IPS DF 6.9 (cell line): ENCODE measurements at places on chromosomes 13 and 19.

DNA sequence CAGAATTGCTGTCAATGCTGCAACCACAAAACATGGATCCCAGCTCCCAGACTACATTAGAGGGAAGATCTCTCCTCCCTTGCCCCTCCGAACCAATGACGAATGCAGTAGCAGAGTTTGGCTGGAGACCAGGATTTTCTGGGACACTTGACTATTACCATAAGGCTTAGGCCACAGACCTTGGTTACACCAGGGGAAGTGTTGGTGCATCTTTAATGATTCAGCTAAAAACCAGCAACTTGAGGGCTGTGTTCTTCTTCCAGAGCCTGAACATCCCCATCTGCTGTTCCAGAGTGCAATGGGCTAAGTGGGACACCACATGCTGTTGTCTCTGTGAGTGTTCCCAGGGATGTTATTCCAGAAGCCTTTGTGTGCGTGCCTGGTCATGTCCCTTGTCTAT lies 528.2 kb downstream of the LMO7 start:
- no peaks in the 10 kb centered on the region for H3K4me1 ChIP-seq
- H3K36me3 ChIP-seq, result no peaks in the 10 kb centered on the region
- no peak overlapping the region for H3K4me3 ChIP-seq
- no peak overlapping the region for H3K27ac ChIP-seq

DNA sequence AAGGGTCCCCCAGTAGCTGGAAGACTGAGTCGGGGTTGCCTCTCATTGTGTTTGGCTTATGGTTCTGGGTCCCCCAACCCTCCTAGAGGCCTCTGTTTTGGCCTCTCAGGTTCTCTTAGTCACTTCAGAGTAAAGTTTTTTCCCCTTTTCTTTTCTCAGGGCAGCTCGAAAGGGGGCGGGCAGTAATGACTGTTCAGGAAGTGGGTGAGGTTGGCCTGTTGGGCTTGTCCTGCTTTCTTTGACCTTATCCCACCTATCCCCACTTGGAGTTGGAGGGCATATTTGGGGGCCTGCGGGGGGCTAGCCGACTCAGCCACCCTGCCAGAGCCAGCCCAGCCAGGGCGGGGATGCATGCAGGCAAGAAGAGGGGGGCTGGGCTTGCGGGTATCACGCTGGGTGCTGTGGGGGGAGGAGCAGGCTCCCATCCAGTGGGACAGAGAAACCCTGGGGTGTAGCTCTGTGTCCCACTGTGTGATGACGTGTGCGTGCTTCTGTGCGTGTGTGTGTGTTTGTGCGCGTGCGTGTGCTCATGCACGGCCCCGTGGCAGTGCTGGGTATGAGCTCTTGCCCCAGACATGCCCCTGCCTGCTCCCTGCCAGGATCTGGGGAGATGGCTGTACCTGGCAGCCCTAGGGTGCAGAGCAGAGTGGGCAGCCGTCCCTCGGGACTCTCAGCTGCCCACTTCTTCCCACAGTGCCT lies 1.4 kb downstream of the CIC start:
- H3K36me3 ChIP-seq, result peaks cover 12% of the 10 kb centered on the region; the same call in 1 of the 2 replicates
- H3K4me1 ChIP-seq, result no peaks in the 10 kb centered on the region
- H3K27me3 ChIP-seq, result no peaks in the 10 kb centered on the region
- no peak overlapping the region for H3K4me3 ChIP-seq

DNA sequence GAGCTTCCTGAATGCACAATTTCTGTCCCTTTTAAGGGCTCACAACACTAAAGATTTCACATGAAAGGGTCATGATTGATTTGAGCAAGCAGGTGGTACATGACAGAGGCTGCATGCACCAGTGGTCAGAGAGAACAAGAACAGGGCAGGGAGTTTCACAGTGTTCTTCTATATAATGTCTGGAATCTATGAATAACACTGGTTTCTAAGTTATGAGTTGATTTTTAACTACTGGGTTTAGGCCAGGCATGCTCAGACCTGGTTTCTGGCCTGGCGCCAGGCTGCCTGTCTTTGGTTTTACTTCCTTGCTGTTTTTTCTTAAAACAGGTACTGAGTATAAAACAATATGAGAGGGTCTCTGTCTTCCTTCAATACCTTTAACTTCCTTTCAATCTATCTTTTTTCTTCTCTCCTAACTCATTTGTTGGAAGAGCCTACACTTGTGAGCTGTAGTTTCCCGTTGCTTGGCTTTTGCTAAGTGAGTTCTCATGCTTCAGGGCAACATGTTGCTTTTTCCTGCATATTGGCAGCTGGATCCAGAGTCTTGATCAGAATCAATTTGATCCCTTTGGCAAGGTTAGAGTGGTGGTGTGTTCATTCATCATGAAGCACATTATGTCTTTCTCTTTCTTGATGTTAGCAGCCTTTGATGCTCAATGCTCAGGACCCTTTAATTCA lies 38.5 kb upstream of the FGF14 start:
- no peak overlapping the region for H3K27ac ChIP-seq
- H3K4me1 ChIP-seq, result no peaks in the 10 kb centered on the region
- no peak for DNase-seq
- no peaks in the 10 kb centered on the region for H3K36me3 ChIP-seq
- H3K27me3 ChIP-seq, result no peaks in the 10 kb centered on the region
- H3K4me3 ChIP-seq, result no peak overlapping the region

GRCh38 chr13:80716610-80717081 lies 375.7 kb upstream of the SPRY2 start:
- DNase-seq, result peak; percentile 5
- no peaks in the 10 kb centered on the region for H3K4me1 ChIP-seq
- no peaks in the 10 kb centered on the region for H3K36me3 ChIP-seq

DNA sequence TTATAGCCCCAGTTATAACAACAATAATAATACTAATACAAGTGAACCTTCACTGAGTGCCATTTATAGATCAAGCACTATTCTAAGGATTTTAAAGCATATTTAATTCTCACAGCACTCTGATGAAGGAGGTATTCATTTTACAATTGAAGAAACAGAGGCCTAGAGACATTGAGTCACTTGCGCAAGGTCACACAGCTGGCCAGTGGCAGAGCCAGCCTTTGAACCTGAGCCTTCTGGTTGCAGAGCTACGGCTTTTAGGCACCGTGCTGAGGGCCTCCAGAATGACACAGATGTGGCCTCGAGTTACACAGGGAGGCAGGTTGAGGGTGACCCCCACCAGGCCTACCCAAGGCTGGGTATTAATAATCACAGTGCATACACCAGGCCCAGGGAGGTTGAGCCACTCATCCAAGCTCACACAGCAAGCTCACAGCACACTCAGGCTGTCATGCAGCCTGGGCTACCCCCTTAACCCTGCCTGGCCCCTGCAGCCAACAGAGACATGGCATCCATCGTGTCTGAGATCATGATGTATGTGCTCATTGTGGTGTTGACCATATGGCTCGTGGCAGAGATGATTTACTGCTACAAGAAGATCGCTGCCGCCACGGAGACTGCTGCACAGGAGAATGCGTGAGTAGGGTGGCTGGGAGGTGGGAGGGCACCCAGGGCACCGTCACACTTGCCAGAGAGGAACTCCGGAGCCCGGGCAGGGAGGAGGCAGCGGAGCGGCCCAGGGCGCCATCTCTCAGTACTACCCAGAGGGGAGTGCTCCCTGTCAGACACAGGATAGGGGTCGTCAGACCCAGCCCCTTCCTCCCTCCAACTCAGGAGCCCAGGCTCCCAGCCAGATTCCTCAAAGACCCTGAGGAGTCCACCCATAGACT lies 2.7 kb upstream of the HPN start:
- H3K27ac ChIP-seq, result no peak overlapping the region
- no peak overlapping the region for H3K4me3 ChIP-seq
- DNase-seq, result no peak

DNA sequence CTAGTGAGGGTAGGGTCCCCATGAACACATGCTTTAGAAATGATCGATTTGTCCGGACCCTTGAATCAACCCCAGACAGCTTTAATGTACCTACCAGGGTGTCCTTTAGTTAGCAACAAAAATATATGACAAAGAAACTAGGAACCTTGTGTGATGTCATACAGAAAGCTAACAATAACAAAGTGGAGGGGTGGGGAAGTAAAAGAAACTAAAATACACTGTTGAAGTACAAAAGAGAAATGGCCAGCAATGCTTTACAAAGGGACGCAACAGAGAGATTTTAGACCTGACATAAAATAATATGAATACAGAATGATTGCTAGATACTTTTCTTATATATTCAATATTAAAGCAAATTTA lies 40.0 kb downstream of the DZIP1 start:
- no peak overlapping the region for H3K4me3 ChIP-seq
- peaks cover 5% of the 10 kb centered on the region; the same call in 1 of the 2 replicates for H3K36me3 ChIP-seq
- no peaks in the 10 kb centered on the region for H3K27me3 ChIP-seq
- H3K4me1 ChIP-seq, result no peaks in the 10 kb centered on the region
- no peak for DNase-seq
- H3K27ac ChIP-seq, result no peak overlapping the region

- H3K4me1 ChIP-seq, result no peaks in the 10 kb centered on the region
- H3K27ac ChIP-seq, result no peak overlapping the region
- H3K36me3 ChIP-seq, result no peaks in the 10 kb centered on the region
- no peak overlapping the region for H3K4me3 ChIP-seq
- H3K27me3 ChIP-seq, result no peaks in the 10 kb centered on the region
Observed at GRCh38 chr13:101846249-101846648, 393.8 kb downstream of the ITGBL1 start.

DNA sequence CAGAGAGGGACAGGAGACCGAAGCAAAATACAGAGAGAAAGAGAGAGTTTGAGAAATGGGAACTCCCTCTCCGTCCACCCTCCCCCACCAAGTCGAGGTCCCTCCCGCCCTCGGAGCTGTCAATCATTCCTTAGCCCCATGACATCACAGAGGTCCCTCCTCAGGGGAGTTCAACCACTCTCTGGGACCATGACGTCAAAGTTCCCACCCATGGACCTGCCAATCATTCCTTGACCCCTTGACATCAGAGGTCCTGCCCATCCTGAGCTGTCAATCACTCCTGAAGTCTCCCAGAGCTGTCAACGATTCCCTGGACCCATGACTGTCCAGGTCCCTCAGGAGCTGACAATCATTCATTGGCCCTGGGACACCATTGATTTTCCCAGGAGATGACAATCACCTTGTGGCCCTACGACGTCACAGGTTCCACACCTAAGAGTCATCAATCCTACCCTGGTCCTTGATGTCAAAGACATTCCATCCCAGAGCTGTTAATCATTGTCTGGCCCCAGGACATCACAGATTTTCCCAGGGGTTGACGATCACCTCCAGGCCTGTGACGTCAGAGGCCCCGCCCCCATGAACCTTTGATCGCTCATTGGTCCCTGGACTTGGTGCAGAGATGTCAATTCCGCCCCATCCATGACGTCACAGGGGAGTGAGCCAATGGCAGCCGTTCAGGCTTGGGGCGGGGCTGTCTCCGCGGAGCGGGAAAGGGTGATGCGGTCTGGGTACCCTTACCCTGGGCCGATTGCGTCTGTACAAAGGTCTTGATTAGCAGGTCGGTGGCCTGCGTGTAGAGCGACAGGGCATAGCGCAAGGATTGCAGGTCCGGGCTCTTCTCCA lies 61.7 kb downstream of the COLGALT1 start:
- H3K4me3 ChIP-seq, result no peak overlapping the region
- no peaks in the 10 kb centered on the region for H3K4me1 ChIP-seq
- no peaks in the 10 kb centered on the region for H3K27me3 ChIP-seq

DNA sequence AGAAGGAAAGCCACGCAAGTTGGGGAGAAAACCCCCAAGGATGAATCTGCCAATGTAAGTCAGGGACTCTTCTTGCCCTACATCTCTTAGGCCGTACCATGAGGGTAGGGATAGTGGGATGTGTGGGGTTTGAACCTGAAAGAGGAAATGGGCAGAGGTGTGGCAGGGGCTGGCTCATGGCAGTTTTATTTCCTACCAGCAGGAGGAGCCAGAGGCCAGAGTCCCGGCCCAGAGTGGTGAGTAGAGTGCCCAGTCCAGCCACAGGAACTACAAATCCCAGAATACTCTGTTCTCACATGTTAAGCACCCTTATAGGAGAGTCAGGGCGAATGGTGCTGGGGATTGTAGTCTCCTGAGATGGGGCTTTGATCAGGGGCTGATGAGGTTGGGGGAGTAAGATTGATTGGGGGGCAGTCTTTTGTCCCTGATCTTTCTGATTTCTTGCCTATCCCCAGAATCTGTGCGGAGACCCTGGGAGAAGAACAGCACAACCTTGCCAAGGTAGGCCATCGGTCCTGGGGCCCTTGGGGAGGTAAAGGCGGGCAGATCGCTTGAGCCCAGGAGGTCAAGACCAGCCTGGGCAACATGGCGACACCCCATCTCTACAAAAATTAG lies 16.5 kb downstream of the VASP start:
- H3K27ac ChIP-seq, result no peak overlapping the region
- no peaks in the 10 kb centered on the region for H3K27me3 ChIP-seq
- peaks cover 6% of the 10 kb centered on the region for H3K4me1 ChIP-seq

- no peak for DNase-seq
- H3K4me1 ChIP-seq, result peaks cover 5% of the 10 kb centered on the region
- no peaks in the 10 kb centered on the region for H3K36me3 ChIP-seq
- no peak overlapping the region for H3K27ac ChIP-seq
- H3K4me3 ChIP-seq, result peak overlapping the region; percentile 33; the same call in 1 of the 2 replicates
- peaks cover 28% of the 10 kb centered on the region for H3K27me3 ChIP-seq
Observed at GRCh38 chr13:99959127-99959539, 12.4 kb downstream of the ZIC5 start.

- no peaks in the 10 kb centered on the region for H3K27me3 ChIP-seq
- no peak for DNase-seq
Observed at GRCh38 chr13:60143775-60144174, 20.0 kb downstream of the DIAPH3 start.

GRCh38 chr13:46622630-46623256 lies 69.8 kb downstream of the LRCH1 start:
- no peak overlapping the region for H3K4me3 ChIP-seq
- no peak overlapping the region for H3K27ac ChIP-seq
- no peaks in the 10 kb centered on the region for H3K27me3 ChIP-seq
- DNase-seq, result no peak

DNA sequence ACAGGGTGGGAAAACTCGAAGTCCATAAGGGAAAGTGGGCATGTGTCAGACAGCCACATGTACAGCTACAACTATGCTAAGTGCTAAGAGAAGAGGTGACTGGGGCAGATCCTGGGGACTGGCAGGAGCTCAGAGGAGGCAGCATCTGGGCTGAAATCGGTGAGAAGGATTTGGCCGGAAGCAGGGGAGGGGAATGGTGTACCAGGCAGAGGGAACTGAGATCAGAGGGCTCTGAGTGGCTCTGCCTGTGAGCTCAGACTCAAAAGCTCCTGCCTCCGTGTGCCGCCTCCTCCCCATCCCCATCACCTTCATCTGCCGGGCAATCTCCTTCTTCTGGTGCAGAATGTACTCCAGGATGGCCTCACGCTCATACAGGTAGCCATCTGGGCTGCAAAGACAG lies 21.8 kb downstream of the NOSIP start:
- H3K4me3 ChIP-seq, result no peak overlapping the region
- no peak overlapping the region for H3K27ac ChIP-seq
- peaks cover 12% of the 10 kb centered on the region for H3K36me3 ChIP-seq
